ENCODE measurements at places on chromosomes 12 and 14. TPM values are rescaled to one million over a fixed set of nuclear protein-coding genes. Genes with fewer than 3 reads are reported as not detected.
A peak's percentile ranks its signal among the peaks of the same experiment; 100 is the strongest.

DNA sequence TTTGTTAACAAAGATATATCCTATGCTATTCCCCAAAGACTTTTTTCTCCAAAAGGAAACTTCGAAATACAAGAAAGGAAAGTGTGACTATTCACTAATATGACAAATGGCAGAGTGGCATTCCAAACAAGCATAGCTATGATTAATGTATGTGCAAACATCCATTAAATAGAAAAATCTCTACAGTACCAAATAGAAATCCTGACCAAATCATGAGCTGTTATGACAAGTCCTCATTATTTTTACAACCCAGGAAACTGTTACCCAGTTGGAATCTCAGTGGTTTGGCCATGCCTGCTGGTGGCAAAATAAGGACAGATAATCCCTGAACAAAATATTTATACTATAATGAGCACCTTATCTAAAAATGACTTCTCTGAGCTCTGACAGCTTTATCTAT lies 202.1 kb downstream of the SEC23A start:
- no peak for DNase-seq

PAX9 gene
- total RNA-seq = 4.4 TPM

GPRC5A gene
- 0.25 TPM for total RNA-seq

CD163L1 gene
- not detected for total RNA-seq

GRCh38 chr12:66304296-66304900 lies 2.1 kb downstream of the HELB start:
- DNase-seq = peak; percentile 57

All from OCI-LY7 (cell line).